Natural killer cell (primary cell): ENCODE measurements at places on chromosomes 6 and 20.

DNA sequence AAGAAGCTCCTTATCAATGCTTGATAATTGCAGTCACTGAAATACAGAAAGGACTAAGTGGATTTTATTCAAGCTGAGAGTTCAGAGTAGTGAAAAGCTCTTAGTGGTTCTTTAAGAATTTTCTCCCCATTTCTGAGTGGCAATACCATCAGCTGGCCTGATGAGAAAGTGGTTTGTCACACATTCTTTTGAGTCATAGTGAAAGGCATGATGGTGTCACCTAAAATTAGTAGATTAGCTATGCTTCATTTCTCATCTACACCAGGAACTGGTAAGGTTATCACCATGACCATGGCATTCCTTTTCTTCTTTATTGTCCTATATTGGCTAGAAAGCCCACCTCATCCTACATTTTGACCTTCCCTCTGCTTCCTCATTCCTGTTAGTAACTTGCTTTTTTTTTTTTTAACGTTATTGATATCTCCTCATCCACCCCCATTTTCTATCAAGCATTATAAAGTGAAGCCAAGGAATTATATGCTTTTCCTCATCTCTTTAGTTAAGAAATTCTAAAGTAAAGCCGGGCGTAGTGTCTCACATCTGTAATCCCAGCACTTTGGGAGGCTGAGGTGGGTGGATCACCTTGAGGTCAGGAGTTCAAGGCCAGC is 67.4 kb upstream of the LOC128125822 start:
- DNase-seq: no peak

DNA sequence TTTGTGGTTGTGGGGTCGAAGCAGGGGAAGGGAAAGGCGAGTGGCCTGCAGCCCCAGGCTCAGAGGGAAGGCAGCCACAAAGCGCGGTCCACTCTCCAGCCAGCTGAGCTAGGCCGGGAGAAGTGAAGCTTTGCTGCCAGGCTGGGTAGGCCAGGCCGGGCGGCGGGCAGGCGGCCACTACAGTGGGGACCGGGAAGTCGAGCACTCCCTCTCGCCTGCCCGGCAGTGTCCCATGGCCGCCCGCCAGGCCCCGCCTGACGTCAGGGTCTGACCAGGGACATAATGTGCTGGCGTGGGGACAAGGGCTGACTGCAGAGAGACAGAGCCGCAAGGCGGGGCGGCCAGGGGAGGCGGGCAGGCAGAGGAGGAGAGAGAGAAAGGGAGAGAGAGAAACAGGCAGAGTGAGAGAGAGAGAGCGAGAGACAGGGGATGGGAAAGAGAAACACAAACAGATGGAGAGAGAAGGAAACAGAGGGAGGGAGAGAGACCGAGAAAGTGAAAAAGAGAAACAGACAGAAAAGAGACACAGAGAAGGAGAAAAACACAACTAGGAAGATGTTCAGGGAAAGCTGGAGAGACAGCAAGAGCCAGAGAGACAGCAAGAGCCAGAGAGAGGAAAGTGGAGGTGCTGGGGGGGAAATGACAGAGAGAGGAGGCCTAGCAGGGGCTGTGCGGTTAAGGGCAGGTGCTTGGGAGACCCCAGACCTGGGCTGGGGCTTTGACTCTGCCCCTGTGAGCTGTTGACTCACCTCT is 94.5 kb upstream of the PTPN1 start:
- DNase-seq: no peak

DNA sequence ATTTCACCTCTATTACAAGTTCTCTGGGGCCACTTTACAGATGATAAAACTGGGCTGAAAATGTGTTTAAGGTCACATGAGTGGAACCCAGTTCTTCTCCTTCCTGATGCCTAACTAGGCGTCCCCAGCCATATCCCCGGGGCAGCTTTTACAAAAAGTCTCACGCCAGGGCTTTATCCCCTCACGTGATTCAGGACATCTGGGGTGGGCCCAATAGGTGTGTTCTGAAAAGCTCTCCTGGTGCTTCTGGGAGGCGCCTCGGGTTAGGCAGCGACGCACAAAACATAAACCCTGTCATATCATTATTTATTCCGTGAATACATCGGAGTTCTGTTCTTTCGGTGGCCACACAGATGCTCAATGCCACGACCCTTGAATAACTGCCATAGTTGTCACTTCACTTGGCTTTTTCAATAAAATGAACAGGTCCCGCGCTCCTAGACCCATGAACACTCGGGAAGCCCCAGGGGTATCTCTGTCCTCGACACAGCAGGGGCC is 32.1 kb downstream of the SF3B5 start:
- no peak for DNase-seq

DNA sequence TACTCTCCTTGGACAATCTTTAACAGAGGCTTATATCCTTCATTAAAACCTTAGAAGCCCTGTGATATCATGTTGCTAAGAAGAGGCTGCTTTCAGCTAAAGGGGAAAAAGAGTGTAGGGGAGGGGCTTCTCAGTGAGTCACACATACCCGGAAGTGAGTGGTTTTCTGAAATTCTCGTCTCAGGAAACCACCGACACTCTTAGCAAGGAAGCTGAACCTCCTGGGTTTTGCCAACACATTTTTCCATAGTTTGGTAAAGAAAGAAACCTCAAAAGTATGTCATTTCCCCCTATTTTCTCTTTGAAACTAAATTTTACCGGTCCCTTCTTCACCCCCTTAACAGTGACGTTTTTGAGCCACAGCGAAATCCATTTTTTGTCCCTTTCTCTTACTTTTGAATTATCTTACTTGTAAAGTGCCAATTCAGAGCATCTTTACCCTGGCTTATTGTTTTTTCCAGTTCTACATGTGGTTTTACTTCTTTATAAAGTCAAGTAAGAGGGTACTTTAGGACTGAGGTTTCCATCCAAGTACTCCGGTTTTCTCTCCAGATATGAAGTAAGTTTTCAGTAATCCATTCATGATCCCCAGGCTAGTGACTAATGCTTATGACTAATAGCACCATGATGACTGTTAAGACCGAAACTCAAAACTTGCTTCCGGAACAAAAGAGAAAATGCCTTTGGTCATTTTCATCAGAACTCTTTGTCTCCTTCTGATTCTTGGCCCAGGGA is 219.3 kb downstream of the ARHGAP18 start:
- peak; percentile 46 for DNase-seq

DNA sequence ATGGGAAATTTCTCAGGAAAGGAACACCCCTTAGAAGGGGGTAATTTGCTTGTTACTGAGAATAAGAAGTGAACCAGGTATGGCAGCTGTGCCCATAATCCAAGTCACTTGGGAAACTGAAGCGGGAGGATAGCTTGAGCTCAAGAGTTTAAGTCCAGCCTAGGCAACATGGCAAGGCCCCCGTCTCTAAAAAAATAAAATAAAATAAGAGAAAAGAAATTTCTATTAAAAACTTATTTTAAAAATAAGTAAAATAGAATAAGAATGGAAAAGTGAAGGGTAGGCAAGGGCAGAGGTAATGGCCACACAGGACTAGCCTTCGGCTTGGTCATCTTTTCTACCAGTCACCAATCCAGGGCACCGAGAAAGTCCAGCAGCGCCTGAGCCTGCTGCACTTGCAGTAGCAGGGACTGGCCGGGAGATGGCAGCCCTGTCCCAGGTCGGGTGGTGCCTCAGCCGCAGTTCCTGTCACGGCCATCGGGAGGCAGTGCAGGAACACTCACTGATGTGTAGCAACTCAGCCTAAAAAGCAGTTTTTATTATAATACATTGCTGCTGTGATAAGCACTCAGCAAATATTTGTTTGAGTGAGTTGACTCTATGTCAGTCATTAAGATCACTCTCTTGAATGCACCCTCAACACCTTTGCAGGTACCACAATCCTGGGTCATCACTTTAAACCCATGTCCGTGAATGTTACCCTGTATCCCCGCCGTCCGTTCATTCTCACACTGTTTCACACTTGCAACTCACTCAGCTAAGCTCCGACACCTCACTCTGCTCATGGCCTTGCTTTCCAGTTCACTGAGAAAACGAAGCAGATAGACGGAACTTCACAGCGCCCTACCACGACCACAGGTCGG is 23.2 kb upstream of the GCM1 start:
- peak; percentile 94 for DNase-seq

GRCh38 chr20:41018153-41018552 is 10.5 kb upstream of the TOP1 start:
- no peak for DNase-seq

DNA sequence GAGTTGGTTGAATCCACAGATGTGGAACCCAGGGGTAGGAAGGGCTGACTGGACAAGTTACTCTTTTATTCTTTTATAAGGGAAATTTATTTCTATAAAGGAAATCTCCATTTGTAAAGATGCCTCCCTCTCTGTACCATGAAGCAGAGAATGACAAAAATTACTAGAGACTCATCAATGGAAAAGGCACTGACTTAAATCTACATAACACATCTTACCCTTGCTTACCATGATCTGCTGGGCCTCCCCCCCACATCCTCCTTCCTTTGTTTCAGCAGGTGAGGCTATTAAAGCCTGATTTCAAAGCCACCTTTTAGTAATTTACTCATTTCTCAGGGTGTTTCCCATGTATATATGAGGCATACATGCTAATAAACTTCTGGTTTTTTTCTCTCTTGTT is 130.2 kb upstream of the HDDC2 start:
- DNase-seq: no peak

DNA sequence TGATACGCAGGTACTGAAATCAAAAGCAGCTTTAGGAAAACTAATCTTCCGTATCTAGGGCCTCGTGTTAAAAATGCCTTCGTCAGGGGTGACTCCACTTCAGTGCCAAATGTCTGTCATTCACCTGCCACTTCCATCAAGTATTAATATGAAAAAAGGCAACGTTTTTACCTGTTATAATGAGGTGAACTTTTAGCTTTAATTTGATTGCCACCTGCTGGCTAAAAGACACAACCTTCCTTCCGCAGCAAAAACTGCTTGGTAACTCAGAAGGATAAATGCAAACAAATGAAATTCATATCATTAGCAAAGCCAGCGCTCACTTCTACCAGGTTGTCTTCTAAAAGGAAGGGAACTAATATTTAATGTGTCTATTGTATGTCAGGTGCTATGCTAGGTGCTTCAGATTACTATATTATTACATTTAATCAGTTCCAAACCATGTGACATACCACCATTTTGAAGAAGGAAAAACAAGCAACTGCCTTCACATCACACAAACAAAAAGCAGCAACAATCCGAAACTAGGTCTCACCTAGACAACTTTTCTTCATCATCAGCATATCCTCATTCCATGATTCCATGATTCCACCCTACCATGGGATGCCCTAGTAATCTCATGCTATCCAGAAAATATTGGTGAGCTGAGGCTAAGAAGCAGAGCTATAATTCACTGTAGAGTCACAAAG is 20.6 kb upstream of the ARHGAP18 start:
- peak; percentile 74 for DNase-seq

DNA sequence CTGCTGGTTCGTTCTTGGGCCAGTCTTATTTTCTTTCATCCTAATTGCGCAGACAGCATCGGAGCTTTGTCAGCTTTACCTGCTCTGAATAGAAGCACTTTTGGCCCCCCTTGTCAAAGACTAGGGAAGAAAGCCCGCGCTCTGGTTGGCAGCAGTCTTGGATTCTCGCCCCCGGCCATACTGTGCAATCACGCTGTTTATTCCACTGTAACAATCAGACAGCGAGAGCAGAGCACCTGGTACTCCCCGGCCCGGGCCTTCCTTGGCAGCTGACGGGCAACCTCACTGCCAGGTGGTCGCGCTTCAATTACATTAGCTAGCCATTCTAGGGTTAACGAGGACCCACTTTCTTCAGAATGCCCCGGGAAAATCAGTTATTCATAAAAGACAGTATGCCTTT is 72.6 kb downstream of the INSM1 start:
- DNase-seq: no peak

DNA sequence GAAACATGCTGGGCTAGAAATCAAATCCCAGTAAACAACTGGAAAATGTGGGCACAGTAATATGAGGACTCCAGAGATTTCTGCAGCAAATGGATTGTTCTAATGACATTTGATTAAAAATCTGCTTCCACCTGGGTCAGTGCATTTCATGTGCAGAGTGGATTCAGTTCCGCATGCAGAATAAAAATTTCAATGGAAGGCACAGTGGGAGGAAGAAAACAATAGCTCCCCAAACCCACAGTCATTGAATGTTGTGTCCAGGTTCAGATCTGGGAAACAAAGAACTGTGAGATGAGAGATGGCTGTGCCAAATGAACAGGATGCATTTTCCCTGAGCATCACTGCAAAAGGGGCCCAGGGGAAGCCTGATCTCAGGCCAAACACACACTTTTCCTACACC is 403.1 kb downstream of the BTBD9 start:
- no peak for DNase-seq

- DNase-seq: peak; percentile 50
Observed at GRCh38 chr20:47317127-47317895, 39.2 kb downstream of the ZMYND8 start.

DNA sequence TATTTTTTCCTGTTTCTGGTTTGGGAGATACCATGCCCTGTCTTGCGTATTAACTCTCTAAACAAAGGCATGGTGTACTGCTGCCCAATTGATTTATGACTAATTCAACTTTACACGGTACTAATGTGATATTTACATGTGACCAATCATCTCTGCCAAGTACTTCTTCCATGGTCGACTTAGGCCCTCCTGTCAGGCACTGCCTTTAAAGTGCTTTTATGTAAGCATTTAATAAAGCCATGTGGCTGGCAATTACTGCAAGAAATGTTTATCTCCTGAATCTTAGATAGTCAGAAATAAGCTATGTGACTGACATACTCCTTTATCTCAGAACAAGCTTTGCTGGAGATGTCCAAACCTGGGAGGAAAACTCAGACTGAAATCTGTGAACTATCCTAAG is 323.4 kb downstream of the BTBD3 start:
- no peak for DNase-seq

DNA sequence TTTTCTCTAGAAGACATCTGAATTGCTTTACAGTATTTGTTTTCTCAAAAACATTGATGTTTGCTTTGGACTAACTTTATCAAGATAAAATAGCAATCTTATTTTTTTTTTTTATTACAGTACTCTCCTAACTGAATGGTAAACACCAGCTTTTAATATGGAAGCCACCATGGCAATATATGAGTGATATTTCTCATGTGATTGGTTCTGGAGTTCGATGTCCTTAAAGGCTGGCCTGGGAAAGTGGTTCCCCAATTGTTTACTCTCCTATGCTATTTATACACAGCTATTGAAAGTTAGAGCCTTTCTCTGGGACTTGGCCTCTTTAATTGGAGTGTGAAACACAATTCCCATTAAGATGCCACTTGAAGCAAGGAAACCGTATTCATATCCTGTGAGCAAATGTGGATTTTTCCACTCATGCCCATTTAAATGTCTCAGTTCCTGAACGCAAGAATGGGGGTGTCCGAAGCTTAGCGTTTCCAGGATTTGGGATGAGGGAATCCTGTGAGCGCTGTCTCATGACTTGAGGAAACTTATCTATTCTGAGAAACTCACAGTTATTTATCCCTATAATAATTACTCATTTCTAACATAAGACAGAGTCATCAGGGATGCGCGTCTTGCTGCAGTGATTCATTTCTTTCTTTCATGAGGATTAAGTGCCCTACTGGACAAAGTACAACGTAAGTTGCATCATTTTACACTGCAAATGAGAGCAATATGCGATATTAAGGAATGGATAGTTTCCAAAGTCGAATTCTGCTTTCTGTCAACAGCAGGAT is 143.3 kb upstream of the PREP start:
- DNase-seq: no peak
